CD14-positive monocyte (primary cell): ENCODE measurements at places on chromosomes 2 and 18. TPM values are rescaled to one million over a fixed set of nuclear protein-coding genes. Genes with fewer than 3 reads are reported as not detected.

- DNase-seq, result no peak
- H3K4me3 ChIP-seq, result no peak overlapping the region
- H3K27ac ChIP-seq, result no peak overlapping the region
- H3K4me1 ChIP-seq, result no peaks in the 10 kb centered on the region
- no peaks in the 10 kb centered on the region for H3K27me3 ChIP-seq
Measured at GRCh38 chr18:422966-423365, 77.5 kb downstream of the COLEC12 start.

- no peaks in the 10 kb centered on the region for H3K4me1 ChIP-seq
- H3K27me3 ChIP-seq, result no peaks in the 10 kb centered on the region
- no peak overlapping the region for H3K4me3 ChIP-seq
- H3K27ac ChIP-seq, result no peak overlapping the region
- no peak for DNase-seq
- no peaks in the 10 kb centered on the region for H3K36me3 ChIP-seq
Measured at GRCh38 chr18:59502274-59503175, 143.5 kb upstream of the LMAN1 start.

DNA sequence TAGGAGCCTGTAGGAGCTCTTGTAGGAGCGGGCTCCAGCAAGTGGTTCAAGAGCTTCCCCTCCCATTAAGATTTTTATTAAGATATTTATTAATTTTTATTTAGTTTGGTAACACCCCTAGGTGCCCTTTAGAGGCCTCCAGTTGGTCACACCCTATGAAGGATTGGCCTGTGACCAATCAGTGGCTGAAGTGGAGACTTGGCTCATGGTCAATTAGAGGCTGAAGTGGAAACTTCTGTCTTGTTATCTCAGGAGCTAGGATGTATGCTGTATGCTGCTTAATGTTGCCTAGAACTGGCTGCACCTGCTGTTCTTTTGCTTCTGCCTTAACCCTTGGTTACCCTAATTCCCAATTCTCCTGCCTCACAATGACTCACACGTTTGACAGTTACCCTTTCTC is 48.7 kb downstream of the DHRS9 start:
- peaks cover 4% of the 10 kb centered on the region for H3K4me1 ChIP-seq
- DNase-seq, result no peak
- no peaks in the 10 kb centered on the region for H3K36me3 ChIP-seq
- no peaks in the 10 kb centered on the region for H3K27me3 ChIP-seq
- H3K27ac ChIP-seq, result no peak overlapping the region

- no peak for DNase-seq
- H3K4me3 ChIP-seq, result no peak overlapping the region
- H3K27ac ChIP-seq, result no peak overlapping the region
- H3K36me3 ChIP-seq, result no peaks in the 10 kb centered on the region
Measured at GRCh38 chr18:37289423-37289822, 276.2 kb downstream of the CELF4 start.

- H3K4me3 ChIP-seq, result peak overlapping the region; percentile 92
- H3K4me1 ChIP-seq, result peaks cover 41% of the 10 kb centered on the region
- no peaks in the 10 kb centered on the region for H3K27me3 ChIP-seq
- H3K27ac ChIP-seq, result peak overlapping the region; percentile 76
Measured at GRCh38 chr2:224584785-224585210, 365 bp downstream of the CUL3 start.

GRCh38 chr2:67459761-67460160 is 62.6 kb downstream of the ETAA1 start:
- no peak overlapping the region for H3K27ac ChIP-seq
- no peaks in the 10 kb centered on the region for H3K27me3 ChIP-seq
- H3K4me1 ChIP-seq, result no peaks in the 10 kb centered on the region
- H3K36me3 ChIP-seq, result no peaks in the 10 kb centered on the region
- DNase-seq, result no peak
- no peak overlapping the region for H3K4me3 ChIP-seq

DNA sequence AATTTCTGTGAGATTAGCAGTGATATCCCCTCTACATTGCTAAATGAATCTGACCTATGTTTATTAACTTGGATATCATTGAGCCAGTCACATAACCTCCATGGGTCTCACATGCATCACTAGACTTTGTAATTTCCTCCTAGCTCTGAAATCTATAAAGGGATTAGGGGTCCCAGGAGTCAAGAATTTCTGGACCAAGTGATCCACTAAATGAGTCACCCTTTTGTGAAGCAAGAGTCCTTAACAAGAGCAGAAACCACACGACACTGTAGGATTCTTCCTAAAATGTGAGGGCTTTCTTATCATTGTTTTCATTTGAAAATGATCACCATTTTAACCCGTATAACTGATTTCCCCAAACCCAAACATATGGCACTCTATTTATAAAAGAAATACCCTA is 90.3 kb downstream of the DHRS9 start:
- no peak overlapping the region for H3K27ac ChIP-seq
- H3K4me1 ChIP-seq, result no peaks in the 10 kb centered on the region
- no peaks in the 10 kb centered on the region for H3K36me3 ChIP-seq
- no peak for DNase-seq
- H3K4me3 ChIP-seq, result no peak overlapping the region

DNA sequence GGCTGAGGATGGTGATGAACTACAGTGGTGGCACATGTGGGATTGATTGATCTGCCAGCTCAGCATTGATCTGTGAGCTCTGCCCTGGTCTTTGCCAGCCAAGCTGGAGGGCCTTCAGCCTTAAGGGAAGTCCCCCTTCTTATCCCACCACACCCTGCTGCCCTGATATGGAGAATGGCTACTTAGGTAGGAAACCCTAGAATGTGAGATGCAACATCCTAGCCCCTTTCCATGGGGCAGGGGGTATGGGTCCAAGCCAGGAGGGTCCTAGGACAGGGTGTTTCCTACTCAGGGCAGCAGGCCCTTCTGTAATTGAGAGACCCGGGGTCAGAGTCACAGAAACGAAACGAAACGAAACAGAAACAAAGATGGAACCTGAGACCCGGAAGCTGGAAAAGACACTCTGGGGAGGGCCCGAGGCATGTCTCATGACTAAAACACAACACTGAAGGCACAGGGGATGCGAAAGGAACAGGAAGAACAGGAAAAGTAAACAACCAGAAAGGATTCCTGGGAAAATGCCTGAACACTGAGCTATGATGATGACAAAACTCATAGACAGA is 16.9 kb upstream of the SULT1C2 start:
- no peak overlapping the region for H3K4me3 ChIP-seq
- no peak overlapping the region for H3K27ac ChIP-seq
- no peaks in the 10 kb centered on the region for H3K27me3 ChIP-seq
- no peak for DNase-seq

- H3K36me3 ChIP-seq, result no peaks in the 10 kb centered on the region
- no peak for DNase-seq
- H3K4me3 ChIP-seq, result no peak within 1 kb of the TSS
- no peaks in the 10 kb centered on the region for H3K4me1 ChIP-seq
- H3K27ac ChIP-seq, result no peak within 1 kb of the TSS
Measured at GRCh38 chr2:131475831-131476230, at the start of gene TUBA3D. Gene TUBA3D, plus strand, starts transcription at chr2:131476119. Its CDS starts 81 bp downstream, at chr2:131476200.

DNA sequence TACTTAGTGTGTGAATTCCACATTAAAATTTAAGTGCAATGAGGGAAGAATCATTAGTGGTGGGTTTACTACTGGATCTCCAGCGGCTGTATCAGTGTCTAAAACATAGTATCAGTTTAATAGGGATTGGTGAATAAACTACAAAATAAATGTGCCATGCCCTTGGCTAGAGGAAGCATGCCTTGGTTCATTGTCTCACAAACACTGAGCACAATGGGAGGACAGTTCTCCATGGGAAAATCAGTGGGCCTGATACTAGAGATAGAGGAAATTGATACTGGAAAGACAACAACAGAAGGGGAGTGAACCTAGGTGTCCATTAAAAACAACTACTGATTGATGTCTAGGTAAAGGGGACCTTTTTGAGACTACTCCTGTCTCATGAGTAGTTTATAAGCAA is 971.6 kb downstream of the SUCLG1 start:
- H3K4me1 ChIP-seq, result no peaks in the 10 kb centered on the region
- H3K27me3 ChIP-seq, result no peaks in the 10 kb centered on the region
- H3K4me3 ChIP-seq, result no peak overlapping the region

DNA sequence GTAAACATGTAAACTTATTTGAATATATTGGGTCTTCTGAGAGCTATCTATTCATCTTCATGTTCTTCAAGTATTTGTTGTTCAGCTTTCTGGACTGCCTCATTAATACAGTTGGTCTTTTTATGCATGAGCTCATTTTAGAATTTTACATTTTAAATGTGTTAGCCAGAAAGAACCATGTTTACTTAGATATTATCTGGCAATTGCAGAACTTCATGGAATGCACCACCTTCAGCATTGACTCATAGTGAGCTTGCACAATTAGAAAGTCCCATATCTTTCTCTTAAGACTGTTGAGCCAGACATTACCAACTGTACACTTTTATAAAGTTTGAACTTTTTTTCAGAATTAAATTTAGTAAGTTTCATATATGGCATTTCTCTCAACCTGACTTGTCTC is 536.7 kb downstream of the RIT2 start:
- no peak overlapping the region for H3K27ac ChIP-seq
- no peak overlapping the region for H3K4me3 ChIP-seq

DNA sequence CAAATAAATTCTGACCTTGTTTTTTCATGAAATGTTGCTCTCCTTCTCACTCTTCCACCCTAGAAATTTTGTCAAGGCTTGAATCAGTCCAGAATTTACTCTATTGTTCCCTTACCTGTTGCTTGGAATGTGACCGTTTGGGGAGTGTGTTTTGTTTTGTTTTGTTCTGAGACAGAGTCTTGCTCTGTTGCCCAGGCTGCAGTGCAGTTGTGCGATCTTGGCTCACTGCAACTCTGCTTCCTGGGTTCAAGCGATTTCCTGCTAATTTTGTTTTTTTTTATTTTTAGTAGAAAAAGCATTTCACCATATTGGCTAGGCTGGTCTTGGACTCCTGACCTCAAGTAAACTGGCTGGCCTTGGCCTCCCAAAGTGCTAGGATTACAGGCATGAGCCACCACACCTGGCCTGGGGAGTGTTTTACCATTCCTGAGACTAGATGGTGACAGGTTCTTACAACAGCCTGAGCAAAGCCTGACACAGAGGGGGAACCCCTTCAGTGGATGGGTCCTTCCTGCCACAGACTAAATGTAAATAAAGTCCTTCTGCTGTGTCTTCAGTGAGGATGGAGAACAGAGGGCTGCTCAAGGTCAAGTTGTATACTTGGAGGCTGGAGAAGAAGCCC is 52.0 kb downstream of the HAUS1 start:
- no peak for DNase-seq
- no peak overlapping the region for H3K27ac ChIP-seq
- H3K27me3 ChIP-seq, result no peaks in the 10 kb centered on the region
- H3K4me1 ChIP-seq, result no peaks in the 10 kb centered on the region
- H3K36me3 ChIP-seq, result no peaks in the 10 kb centered on the region
- H3K4me3 ChIP-seq, result no peak overlapping the region

DNA sequence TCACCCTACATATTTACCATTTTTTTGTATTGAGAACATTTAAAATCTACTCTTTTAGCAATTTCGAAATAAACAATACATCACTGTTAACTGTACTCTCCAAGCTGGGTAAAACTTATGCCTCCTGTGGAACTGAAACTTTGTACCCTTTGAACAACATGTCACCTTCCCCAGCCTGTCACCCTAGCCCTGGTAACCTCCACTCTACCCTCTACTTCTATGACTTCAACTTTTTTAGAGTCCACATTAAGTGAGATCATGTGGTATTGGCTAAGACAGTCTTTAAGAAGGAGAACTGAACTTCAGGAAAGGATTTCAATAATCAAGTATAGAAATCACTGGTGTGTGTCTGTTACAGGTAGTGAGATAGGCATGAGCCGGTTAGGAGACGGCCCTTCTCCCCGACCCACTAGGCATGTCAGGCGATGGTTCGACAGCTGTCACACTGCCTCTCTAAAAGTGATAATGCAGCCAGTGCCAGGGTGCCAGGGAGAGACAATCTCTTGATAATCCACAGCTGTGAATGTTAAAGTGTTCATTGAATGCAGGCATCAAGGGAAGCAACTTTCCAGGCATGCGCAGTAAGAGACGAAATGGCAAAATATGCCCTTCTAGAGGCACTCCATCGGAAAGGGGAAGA is 74.6 kb upstream of the RNF152 start:
- H3K4me1 ChIP-seq, result peaks cover 2% of the 10 kb centered on the region
- DNase-seq, result no peak
- H3K27ac ChIP-seq, result no peak overlapping the region
- no peaks in the 10 kb centered on the region for H3K27me3 ChIP-seq
- no peak overlapping the region for H3K4me3 ChIP-seq

DNA sequence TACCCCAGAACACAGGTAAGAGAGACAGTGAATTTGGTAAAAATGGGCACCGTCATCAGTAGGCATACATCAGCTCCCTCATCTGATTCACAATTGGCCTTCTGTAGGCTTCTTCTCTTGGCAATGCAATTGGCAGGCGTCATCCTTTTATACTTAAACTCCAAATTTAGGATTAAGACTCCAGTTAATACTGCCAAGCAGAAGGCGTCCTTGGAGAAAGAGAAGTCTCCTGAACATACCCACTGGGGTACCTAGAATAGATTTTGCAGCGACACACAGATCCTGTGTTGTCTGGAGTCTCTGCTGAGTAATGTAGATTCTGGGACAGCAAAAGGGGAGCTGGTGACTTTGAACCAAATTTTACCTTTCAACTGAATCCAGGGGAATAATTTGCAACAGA is 592 bp upstream of the METAP1D start:
- peaks cover 4% of the 10 kb centered on the region for H3K27me3 ChIP-seq
- no peaks in the 10 kb centered on the region for H3K36me3 ChIP-seq
- H3K4me3 ChIP-seq, result peak overlapping the region; percentile 34
- DNase-seq, result no peak

- H3K4me1 ChIP-seq, result peaks cover 22% of the 10 kb centered on the region
- H3K4me3 ChIP-seq, result no peak overlapping the region
- H3K36me3 ChIP-seq, result no peaks in the 10 kb centered on the region
- H3K27ac ChIP-seq, result no peak overlapping the region
- no peak for DNase-seq
Measured at GRCh38 chr2:222733846-222734702, 62.6 kb downstream of the MOGAT1 start.

- no peaks in the 10 kb centered on the region for H3K4me1 ChIP-seq
- no peak overlapping the region for H3K27ac ChIP-seq
- H3K4me3 ChIP-seq, result no peak overlapping the region
Measured at GRCh38 chr2:105904938-105905337, 160.2 kb downstream of the NCK2 start.

- no peaks in the 10 kb centered on the region for H3K4me1 ChIP-seq
- H3K4me3 ChIP-seq, result no peak overlapping the region
- no peaks in the 10 kb centered on the region for H3K36me3 ChIP-seq
- DNase-seq, result no peak
- no peak overlapping the region for H3K27ac ChIP-seq
- no peaks in the 10 kb centered on the region for H3K27me3 ChIP-seq
Measured at GRCh38 chr2:16408331-16409005, 257.2 kb downstream of the CYRIA start.

GRCh38 chr2:121358291-121358690 is 73.3 kb upstream of the TFCP2L1 start:
- no peak overlapping the region for H3K27ac ChIP-seq
- no peak for DNase-seq
- H3K4me1 ChIP-seq, result no peaks in the 10 kb centered on the region
- H3K4me3 ChIP-seq, result no peak overlapping the region
- H3K27me3 ChIP-seq, result no peaks in the 10 kb centered on the region

The IL36RN gene
- not detected in 2 replicates for polyA plus RNA-seq

The IL1F10 gene
- not detected for polyA plus RNA-seq

The FAM237A gene
- not detected for polyA plus RNA-seq

The KIF1A gene
- not detected for polyA plus RNA-seq

The CHAC2 gene
- 0.07 TPM in 1 of 2 replicates, not detected in the other for polyA plus RNA-seq

The GKN1 gene
- not detected for polyA plus RNA-seq

The ZBTB7C gene
- 0.09 TPM for polyA plus RNA-seq

The PROC gene
- polyA plus RNA-seq, result 0.17 and 0.69 TPM in 2 replicates

The KYNU gene
- 131 TPM for polyA plus RNA-seq

The BARD1 gene
- polyA plus RNA-seq, result 1.1 and 2.5 TPM in 2 replicates

The FEV gene
- polyA plus RNA-seq, result not detected

The LCT gene
- not detected for polyA plus RNA-seq

The EPB41L3 gene
- 25.2 TPM for polyA plus RNA-seq

The SKA1 gene
- 0.17 TPM for polyA plus RNA-seq

The REG3A gene
- polyA plus RNA-seq, result not detected
